ENCODE measurements at places on chromosomes 11 and 22.

- no peak for DNase-seq
Observed at GRCh38 chr11:75635066-75635862, 33.6 kb downstream of the MAP6 start.

GRCh38 chr22:45648301-45649117, 23.1 kb upstream of the ATXN10 start:
- no peak for DNase-seq

- no peak for DNase-seq
Observed at GRCh38 chr11:87358461-87358860, 320.7 kb downstream of the TMEM135 start.

GRCh38 chr11:90947930-90948329, 725.1 kb upstream of the CHORDC1 start:
- DNase-seq = no peak

- DNase-seq = no peak
Observed at GRCh38 chr22:42939451-42939881, 75.5 kb downstream of the PACSIN2 start.

- no peak for DNase-seq
Observed at GRCh38 chr11:74427384-74427886, 29.2 kb upstream of the PGM2L1 start.

Data from BE2C (cell line).